ENCODE measurements at places on chromosomes 12 and 14. TPM values are rescaled to one million over a fixed set of nuclear protein-coding genes. Genes with fewer than 3 reads are reported as not detected.

GYS2 gene
- not detected for total RNA-seq

DNA sequence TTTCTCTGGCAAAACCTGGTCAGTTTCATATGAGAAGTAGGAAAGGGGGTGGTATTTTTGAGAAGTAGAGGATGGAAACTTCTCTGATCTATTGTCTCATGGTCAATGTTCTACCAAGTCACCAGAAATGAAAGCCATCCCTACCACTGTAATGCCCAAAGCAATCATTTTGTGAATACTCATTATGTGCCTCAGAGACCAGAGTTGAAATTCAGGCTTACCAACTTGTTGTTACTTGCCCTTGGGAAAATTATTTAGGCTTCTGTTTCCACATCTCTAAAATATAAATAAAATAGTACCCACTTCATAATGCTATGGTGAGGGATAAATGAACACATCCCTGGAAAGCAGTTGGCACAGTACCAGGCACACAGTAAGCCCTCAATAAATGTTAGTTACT lies 723.7 kb upstream of the TBX3 start:
- no peak for DNase-seq
- no peaks in the 10 kb centered on the region for H3K36me3 ChIP-seq
- H3K4me3 ChIP-seq, result no peak overlapping the region
- no peak overlapping the region for H3K27ac ChIP-seq

DNA sequence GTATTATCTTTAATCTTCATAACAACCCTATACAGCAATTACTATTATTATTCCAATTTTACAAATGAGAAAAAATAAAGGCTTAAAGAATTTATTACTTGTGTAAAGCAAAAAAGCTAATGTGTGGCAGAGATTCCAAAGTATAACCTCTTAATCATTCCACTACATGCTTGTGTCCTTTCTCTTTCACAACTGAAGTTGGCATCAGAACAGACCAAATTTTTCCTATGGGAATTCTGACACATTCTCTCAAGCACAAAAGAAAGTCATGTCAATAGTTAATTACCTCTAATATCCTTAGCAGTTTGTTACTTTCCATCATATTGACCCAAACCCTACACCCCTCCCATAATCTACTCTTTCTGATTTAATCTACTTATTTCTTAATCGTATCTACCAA lies 86.7 kb downstream of the BCL2L14 start:
- no peaks in the 10 kb centered on the region for H3K36me3 ChIP-seq
- H3K4me3 ChIP-seq, result no peak overlapping the region
- no peak overlapping the region for H3K27ac ChIP-seq
- DNase-seq, result no peak

- H3K36me3 ChIP-seq, result no peaks in the 10 kb centered on the region
- no peaks in the 10 kb centered on the region for H3K4me1 ChIP-seq
- no peak overlapping the region for H3K27ac ChIP-seq
These were observed 1176.1 kb downstream of the LRFN5 start for GRCh38 chr14:42782754-42783153.

IL22 gene
- not detected for total RNA-seq

GRCh38 chr12:77218278-77218677 lies 152.9 kb upstream of the E2F7 start:
- no peak overlapping the region for H3K4me3 ChIP-seq
- H3K27ac ChIP-seq, result no peak overlapping the region
- H3K27me3 ChIP-seq, result no peaks in the 10 kb centered on the region
- H3K36me3 ChIP-seq, result no peaks in the 10 kb centered on the region
- H3K4me1 ChIP-seq, result no peaks in the 10 kb centered on the region
- no peak for DNase-seq

GRCh38 chr14:31401369-31401932 lies 18.9 kb downstream of the HEATR5A start:
- no peak overlapping the region for H3K27ac ChIP-seq
- H3K4me1 ChIP-seq, result no peaks in the 10 kb centered on the region
